ENCODE measurements at places on chromosomes 3 and 15.

DNA sequence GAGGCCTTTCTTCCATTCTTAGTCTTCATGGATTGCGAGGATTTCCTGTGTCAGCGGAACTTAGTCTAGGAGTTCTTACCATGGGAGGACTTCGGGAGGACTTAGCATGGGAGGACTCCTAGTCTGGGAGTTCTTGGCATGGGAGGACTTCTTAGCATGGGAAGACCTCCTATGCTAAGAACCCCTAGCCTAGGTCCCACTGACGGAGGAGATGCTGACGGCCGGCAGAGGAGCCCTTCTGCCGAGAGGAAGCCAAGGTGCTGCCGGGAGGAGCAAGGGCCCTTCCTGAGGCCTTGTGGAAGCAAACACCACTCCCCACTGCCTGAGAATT, 35.6 kb upstream of the LDHAL6B start:
- no peaks in the 10 kb centered on the region for H3K27me3 ChIP-seq
- H3K27ac ChIP-seq, result peak overlapping the region; percentile 85
- peaks cover 66% of the 10 kb centered on the region for H3K4me1 ChIP-seq

GRCh38 chr15:88635318-88635717, 3.5 kb upstream of the ISG20 start:
- H3K4me3 ChIP-seq, result no peak overlapping the region
- H3K36me3 ChIP-seq, result peaks cover 50% of the 10 kb centered on the region
- H3K4me1 ChIP-seq, result peaks cover 38% of the 10 kb centered on the region
- no peak for DNase-seq

DNA sequence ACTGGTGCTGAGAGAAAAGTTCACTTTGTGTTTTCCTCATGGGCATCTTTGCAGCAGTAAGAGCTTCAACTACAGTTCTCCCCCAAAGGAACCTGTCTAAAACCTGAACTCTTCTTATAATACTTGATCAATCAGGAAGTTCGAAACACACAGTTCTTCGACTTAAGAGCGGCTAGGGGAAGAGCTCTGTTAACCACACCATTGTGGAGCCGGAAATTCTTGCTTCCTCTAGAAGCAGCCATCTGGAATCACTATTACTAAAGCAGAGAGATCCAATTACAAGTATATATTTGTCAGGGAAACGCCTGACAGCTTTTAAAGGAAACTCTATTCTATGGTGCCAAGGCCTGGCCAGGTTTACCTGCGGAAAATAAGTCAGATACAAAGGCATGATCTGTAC, 337.3 kb upstream of the CBLB start:
- H3K27me3 ChIP-seq, result no peaks in the 10 kb centered on the region
- no peak overlapping the region for H3K27ac ChIP-seq
- no peaks in the 10 kb centered on the region for H3K4me1 ChIP-seq
- DNase-seq, result no peak
- H3K4me3 ChIP-seq, result no peak overlapping the region
- no peaks in the 10 kb centered on the region for H3K36me3 ChIP-seq

- H3K4me3 ChIP-seq, result no peak overlapping the region
- H3K27ac ChIP-seq, result no peak overlapping the region
- DNase-seq, result no peak
- H3K27me3 ChIP-seq, result no peaks in the 10 kb centered on the region
These were observed 404.8 kb downstream of the GAP43 start for GRCh38 chr3:116028157-116028556.

DNA sequence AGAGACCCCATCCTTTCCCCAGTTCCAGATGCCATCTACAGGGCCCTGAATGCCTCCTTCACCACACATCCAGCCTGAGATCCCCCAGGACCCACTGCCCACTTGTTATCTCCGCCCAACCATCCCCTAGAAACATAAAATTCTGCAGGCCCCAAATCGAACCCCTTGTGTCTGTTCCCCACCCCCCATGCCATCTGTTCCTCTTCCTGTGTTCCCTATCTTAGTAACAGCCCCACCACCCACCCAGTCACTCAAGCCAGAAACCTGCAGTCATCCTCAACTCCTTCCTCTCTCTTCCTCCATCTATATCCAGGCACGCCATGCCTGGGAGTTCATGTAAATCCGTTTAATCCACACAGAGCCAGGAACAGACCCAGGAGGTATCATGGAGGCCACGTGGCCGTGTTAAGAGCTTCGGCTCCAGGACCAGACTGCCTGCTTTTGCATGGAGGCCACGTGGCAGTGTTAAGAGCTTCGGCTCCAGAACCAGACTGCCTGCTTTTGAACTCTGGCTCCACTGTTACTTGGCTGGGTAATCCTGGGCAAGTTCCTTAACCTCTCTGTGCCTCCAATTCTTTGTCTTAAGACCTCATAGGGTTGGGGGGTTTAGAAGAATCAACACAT, 4.8 kb downstream of the CSRNP1 start:
- peak overlapping the region; percentile 98 for H3K27ac ChIP-seq
- no peak for DNase-seq
- no peak overlapping the region for H3K4me3 ChIP-seq
- peaks cover 61% of the 10 kb centered on the region for H3K4me1 ChIP-seq

DNA sequence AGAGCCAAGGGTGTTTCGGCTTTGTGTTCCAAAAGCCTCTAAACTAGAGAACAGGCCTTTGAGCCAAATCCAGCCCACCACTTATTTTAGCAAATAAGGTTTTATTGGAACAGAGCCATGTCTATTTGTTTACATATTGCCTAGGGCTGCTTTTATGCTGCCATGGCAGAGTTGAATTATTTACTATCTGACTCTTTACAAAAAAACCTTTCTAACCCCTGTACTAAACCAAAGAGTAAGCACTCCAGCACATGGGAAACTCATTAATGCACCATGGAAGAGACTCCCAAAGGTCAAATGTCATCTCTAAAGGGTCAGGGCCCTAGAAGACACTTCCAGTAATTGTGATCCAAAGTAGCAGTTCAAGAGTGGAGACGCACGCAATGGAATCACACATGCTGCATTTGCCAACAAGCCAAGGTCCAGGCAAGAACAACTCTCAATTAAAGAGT, 22.3 kb downstream of the OSBPL10 start:
- no peak overlapping the region for H3K27ac ChIP-seq
- H3K4me3 ChIP-seq, result no peak overlapping the region

- no peaks in the 10 kb centered on the region for H3K36me3 ChIP-seq
- no peaks in the 10 kb centered on the region for H3K4me1 ChIP-seq
- no peak overlapping the region for H3K27ac ChIP-seq
- no peaks in the 10 kb centered on the region for H3K27me3 ChIP-seq
These were observed 41.8 kb upstream of the CCNL1 start for GRCh38 chr3:157201648-157202278.

- no peaks in the 10 kb centered on the region for H3K36me3 ChIP-seq
- H3K4me3 ChIP-seq, result no peak overlapping the region
- DNase-seq, result peak; percentile 71
- no peak overlapping the region for H3K27ac ChIP-seq
These were observed 4.0 kb upstream of the PHGR1 start for GRCh38 chr15:40346579-40347558.

DNA sequence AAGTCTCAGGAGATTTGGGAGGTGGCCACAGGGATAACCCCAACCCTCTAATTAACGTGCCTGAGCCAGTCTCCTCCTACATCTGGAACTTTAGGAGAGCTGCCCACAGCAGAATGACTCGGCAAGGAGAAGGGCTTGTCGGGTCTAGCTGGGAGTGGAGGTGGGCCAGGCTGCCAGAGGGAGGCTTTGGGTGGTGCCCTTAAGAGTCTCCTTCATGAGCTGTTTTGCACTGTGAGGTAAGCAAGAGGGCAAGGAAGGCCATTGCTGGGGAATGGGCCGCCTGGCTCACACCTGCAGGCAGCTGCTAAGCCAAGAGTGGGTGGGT, 3.6 kb upstream of the TNK2 start:
- H3K27ac ChIP-seq, result peak overlapping the region; percentile 60
- H3K36me3 ChIP-seq, result no peaks in the 10 kb centered on the region
- peaks cover 42% of the 10 kb centered on the region for H3K4me1 ChIP-seq
- H3K4me3 ChIP-seq, result no peak overlapping the region
- H3K27me3 ChIP-seq, result no peaks in the 10 kb centered on the region

GRCh38 chr15:75452364-75452864, 924 bp upstream of the SIN3A start:
- peak overlapping the region; percentile 89 for H3K27ac ChIP-seq
- H3K4me1 ChIP-seq, result peaks cover 6% of the 10 kb centered on the region
- H3K36me3 ChIP-seq, result peaks cover 2% of the 10 kb centered on the region
- DNase-seq, result peak; percentile 92
- H3K4me3 ChIP-seq, result peak overlapping the region; percentile 75

DNA sequence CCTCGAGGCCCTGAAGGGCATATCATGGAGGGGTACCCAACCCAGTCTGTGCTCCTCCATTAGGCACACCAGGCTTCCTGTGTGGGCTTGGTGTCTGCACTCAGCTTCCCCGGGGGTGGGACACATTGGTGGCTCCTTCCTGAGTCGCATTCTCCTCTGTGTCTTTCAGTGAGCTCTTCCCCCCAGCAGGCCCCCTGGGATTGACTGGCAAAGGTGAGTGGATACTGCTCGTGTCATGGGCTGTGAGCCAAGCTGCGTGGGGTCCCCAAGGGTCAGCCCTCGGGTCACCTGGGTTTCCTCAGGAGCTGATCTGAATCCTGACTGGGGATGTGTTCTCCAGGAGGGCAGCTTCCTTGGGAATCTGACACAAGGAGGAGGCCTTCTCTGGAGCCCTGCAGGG, 231.0 kb downstream of the SNRPN start:
- DNase-seq, result peak; percentile 55
- H3K4me3 ChIP-seq, result no peak overlapping the region
- H3K36me3 ChIP-seq, result no peaks in the 10 kb centered on the region
- no peaks in the 10 kb centered on the region for H3K4me1 ChIP-seq

DNA sequence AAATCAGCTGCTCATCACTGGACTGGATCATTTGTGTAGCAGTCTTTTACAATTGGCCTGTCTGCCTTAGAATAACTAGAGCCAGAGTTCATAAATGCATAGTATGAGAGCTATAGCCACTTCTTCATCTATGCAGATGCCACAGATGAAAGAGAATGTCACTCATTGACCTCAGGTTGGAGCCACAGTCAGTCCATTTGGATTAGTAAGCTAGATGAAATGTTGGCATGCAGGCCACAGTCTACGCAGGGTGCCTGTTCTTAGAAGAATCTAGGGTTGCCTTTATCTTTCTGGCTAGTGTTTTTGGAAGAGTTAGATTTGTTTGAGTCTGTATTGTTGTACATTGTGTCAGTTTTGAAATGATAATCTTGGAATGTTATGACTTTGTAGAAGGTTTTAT, 25.4 kb upstream of the EDEM1 start:
- H3K36me3 ChIP-seq, result peaks cover 4% of the 10 kb centered on the region
- H3K4me1 ChIP-seq, result peaks cover 10% of the 10 kb centered on the region
- no peaks in the 10 kb centered on the region for H3K27me3 ChIP-seq
- no peak overlapping the region for H3K27ac ChIP-seq
- no peak overlapping the region for H3K4me3 ChIP-seq

GRCh38 chr15:43249699-43250203, 17.0 kb downstream of the TGM5 start:
- no peaks in the 10 kb centered on the region for H3K36me3 ChIP-seq
- H3K27me3 ChIP-seq, result no peaks in the 10 kb centered on the region
- H3K4me1 ChIP-seq, result peaks cover 3% of the 10 kb centered on the region
- H3K27ac ChIP-seq, result no peak overlapping the region

DNA sequence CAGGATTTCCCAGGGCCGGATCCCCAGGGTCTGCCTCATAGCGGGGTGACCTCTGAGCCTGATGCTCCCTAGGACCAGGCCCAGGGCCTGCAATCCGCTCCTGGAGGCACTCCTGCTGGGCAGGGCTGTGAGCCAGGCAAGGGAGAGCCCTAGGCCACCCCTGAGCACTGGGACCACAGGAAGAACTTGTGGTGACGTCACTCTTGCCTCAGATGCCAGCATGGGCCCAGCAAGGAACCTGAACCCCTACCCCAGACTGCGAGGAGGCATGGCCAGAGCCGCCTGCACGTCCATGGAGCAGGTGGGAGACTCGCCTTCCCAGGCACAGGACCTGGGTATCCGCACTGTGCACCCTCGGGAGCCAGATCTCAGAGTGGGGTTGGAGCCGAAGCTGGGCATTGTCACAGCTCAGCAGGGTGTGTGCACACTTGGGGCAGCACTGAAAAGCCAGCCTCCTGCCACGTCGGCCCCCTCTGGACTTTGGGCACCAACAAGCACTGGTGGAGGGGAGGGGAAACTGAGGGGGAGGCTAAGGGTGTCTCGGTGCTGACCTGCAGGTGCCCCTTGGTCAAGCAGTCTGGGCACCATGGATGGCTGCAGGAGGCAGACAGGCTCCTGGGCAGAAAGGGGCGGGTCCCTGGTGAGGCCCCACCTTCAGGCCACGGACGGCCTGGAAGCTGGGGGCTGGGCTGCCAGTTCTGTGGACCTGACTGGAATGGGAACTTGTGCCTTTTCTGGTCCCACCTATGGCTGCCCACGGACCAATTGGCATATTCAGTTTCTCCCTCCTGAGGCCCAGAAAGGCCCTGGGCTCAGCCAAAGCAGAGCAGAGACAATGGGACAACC, 49.3 kb downstream of the SLC6A20 start:
- H3K36me3 ChIP-seq, result peaks cover 22% of the 10 kb centered on the region
- no peak overlapping the region for H3K27ac ChIP-seq
- H3K4me1 ChIP-seq, result no peaks in the 10 kb centered on the region
- no peak overlapping the region for H3K4me3 ChIP-seq
- no peak for DNase-seq

GRCh38 chr3:11154036-11154952, at the start of gene HRH1:
Gene HRH1 (plus strand): TSS chr3:11154493. CDS start chr3:11259038, 104,545 bp downstream.
- DNase-seq, result no peak
- H3K4me1 ChIP-seq, result peaks cover 11% of the 10 kb centered on the region
- H3K36me3 ChIP-seq, result no peaks in the 10 kb centered on the region
- H3K4me3 ChIP-seq, result peak within 1 kb of the TSS; percentile 77

DNA sequence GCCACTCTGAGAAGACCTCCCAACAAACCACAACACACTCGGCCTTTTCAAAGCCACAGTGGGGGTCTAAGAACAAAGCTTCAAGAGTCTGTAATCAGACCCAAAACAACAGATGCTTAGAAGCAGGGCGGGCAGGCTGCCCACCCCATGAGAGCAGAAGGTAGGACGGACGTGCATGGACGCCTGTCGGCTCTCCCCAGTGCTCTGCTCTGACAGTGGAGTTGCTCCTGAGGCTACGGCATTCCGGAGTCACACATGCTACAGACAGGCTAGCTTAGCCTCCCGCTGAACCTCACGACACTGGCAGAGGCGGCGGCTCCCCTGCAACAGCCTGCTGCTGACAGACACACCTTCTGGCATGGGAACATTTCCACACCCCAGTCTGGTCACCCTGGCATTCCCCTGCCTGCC, 33.5 kb downstream of the SLCO2A1 start:
- H3K27ac ChIP-seq, result no peak overlapping the region
- H3K27me3 ChIP-seq, result no peaks in the 10 kb centered on the region
- H3K4me3 ChIP-seq, result no peak overlapping the region
- no peaks in the 10 kb centered on the region for H3K36me3 ChIP-seq
- no peak for DNase-seq

All from RWPE2 (cell line).